ENCODE measurements at places on chromosomes 5 and 9.

- no peak for DNase-seq
Observed at GRCh38 chr5:14445576-14446290, 135.9 kb upstream of the OTULINL start.

GRCh38 chr5:161585798-161586197 lies 39.3 kb upstream of the GABRB2 start:
- DNase-seq = no peak

DNA sequence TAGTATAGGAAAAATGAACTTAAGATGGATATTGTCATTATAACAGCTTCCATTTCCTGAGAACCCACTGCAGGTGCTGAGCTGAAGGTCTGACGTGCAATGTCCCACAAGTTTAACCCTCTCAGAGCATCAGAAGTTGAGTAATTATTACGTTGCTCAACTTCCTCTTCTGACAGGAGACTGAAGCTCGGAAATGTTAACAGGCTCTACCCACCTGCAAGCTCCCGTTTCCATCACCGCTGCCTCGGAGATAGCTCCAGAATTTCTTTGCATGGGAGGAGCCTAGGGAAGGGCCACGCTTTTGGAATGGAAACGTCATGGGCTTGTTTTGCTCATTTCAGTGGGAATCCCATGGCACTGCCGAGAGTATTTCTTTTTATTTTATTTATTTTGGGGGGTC lies 1.0 kb upstream of the NTMT1 start:
- DNase-seq = peak; percentile 45

DNA sequence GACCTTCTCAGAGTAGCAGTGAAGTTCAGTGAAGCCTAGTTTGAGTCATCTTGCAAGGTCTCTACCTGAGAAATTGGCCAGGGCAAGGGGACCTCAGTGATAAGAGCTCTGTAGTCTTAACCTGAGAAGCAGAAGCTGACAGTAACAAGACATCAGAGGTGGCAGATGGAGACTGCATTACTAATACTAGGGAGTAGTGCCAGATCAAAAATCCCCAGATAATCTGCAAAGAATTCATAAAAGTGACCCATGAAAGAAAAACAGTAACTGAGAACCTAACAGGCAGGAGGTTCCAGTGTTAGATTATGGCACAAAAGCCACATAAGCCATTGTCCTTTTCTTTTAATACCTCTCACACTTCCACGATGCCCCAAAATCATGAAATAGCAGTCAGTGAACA lies 175.5 kb downstream of the MUSK start:
- DNase-seq = no peak

DNA sequence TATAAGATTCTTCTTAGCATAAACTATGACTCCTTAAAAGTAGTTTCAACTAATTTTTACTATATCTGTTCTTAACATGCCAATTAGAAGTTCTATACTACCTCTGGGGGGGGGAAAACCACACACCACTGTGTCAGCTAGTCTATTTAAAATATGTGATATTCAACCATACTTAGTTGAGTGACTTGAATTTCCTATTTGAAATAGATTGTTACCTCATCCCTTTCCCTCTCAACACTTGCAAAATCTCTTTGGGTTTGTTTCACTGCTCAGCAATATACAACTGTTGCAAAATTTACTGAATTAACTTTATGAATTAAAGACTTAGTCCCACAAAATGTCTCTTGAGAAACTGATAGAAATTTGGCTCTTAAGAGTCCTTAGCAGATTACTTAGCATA lies 151.1 kb upstream of the POU5F2 start:
- no peak for DNase-seq

DNA sequence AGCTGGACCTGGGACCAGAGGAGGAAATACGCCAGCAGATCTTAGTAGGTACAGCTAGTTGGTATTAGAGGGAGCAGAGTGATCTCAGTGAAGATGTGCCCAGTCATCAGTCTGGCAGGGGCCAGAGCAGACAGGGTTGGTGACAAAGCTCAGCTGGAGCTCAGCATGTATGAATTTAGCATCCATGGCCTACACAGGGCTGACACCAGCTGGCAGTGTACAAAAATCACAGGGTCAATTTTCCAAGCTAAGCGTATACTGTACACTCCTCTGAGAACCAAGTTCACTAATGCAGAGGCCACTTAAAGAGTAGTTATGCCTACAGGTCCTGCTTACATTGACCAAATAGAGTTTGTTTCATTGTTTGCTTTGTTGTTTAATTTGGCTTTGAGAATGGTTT lies 146.6 kb downstream of the SLC24A2 start:
- DNase-seq = no peak

- DNase-seq = no peak
Observed at GRCh38 chr5:139138809-139139208, 59.4 kb downstream of the SIL1 start.

Measured in CD4-positive, alpha-beta T cell treated with Interleukin-12 subunit alpha and Interleukin-12 subunit beta, for 1 hour (primary cell).